Stimulated activated CD4-positive, alpha-beta T cell treated with anti-CD3 and anti-CD28 coated beads, Interleukin-2, amount 100 ng/mL, for 4 hours (primary cell): ENCODE measurements at places on chromosomes 11 and 22.

GRCh38 chr11:45647786-45648185 lies 17.6 kb downstream of the CHST1 start:
- DNase-seq = no peak

DNA sequence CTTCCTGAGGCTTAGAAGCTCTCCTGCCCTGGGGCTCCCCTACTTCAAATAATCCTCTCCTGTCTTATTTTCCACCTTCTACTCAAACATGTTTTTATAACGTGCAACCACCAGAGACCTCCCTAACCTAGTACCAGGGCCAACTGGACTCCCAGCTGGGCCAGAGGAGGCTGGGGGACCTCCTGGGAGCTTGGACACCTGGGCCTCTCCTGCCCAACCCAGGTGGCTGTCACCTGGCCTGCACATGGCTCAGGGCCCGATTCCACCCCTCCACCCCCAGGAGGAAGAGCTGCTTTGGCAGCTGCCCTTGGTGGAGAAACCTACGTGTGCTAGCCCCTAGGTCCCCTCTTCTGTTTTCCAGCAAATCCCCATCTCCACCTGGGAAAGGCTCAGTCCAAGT lies 105.2 kb downstream of the ABTB2 start:
- DNase-seq = no peak

- no peak for DNase-seq
Observed at GRCh38 chr11:8794677-8795103, 112.1 kb downstream of the RPL27A start.

DNA sequence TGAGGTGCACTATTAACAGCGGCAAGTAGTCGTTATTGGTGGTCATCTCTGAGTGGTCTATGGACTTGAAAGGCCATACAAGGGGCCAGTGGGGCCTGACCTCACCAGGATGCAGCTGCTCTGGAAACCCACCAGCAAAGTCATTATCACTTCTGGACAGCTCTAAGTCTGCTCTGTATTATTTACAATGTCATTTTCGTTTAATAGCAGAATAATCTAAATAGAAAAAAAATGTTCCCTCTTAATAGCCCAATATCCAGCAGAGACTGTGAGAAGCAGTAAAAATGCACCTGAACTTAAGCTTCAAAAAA lies 85.0 kb upstream of the EED start:
- no peak for DNase-seq

- DNase-seq = no peak
Observed at GRCh38 chr22:28239941-28240340, 320.9 kb upstream of the PITPNB start.
